Activated CD4-positive, alpha-beta T cell treated with anti-CD3 and anti-CD28 coated beads, Interleukin-2, amount 50 U/mL, for 16 hours (primary cell): ENCODE measurements at places on chromosomes 7 and 10.

DNA sequence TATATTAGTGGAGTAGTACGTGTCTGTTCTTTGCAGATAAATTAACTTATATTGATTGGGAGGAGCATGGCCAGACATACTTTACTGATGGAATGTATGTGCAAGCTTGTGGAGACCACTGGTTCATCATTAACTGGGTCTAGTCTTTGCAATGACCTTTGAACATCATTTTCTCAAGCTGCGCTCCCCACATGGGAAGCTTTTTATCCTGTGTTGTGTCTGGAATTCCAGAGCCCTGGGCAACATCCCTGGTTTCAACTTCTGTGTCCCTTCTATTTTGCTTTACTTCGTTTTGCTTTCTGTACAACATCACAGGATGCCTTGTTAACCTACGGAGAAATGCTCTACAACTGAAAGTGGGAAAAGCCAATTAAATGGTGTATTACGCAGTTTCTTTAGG lies 38.3 kb downstream of the MACROH2A2 start:
- DNase-seq: no peak

GRCh38 chr7:30898411-30898810 lies 13.2 kb upstream of the AQP1 start:
- no peak for DNase-seq

DNA sequence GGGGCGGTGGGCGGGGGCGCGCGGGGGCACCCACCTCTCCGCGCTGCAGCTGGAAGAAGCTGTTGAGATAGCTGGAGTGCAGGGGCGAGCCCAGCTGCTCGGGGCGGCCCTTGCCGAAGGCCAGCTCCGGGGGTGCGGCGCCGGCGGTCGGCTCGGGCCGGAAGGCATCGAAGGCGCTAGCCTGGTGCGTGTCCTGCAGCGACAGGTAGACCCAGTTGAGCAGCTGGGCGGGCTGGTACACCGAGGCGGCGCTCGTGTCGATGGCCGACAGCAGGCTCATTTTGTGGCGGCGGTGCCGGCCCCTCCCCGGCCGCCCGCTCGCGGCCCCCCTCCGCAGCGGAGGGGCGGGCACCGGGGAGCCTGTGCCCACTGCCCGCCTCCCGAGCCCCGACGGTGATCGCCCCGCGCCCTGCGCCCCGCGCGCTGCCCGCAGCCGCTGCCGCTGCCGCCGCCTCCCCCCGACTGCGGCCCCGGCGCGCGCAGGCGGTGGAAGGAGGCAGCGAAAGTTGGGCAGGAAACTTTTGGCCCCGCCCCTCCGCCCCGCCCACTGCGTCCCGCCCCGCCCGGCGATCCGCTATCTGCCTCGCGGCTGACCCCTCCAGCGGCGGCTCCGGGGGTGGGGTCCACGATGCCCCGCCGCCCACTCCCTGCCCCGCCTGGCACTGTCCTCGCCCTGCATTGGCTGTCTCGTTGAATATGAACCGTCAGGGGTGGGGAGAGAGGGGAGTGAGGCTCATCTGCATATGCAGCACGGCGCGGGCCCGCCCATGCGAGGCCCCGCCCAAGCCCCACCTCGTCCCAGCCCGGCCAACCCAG lies at the start of gene ZCCHC24:
TSS of gene ZCCHC24 (minus strand) at position 464 of the 816 bp plus-strand sequence. CDS start at position 280, 184 bp downstream.
- DNase-seq: peak; percentile 93

DNA sequence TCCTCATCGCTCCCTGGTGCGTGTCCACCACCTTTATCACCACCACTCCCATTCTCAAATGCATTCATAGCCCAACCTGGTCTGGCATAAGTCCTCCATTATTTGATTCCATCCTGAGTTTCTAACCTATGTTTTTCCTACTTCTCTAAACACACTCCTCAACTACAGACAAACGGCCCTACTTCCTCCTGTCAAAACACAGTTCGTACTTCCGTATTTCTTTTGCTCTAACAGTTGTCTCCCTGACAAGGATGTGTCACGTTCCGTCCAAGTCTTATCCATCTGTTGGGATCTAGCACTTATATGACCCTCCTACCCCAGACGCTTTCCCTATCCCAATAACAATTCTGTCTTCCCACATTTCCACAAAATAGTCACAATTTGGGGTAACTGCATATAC lies 46.8 kb downstream of the DOCK4 start:
- no peak for DNase-seq

- DNase-seq: no peak
Observed at GRCh38 chr10:117670116-117670904, 127.8 kb downstream of the EMX2 start.

- no peak for DNase-seq
Observed at GRCh38 chr7:90520484-90520883, 51.0 kb downstream of the PTTG1IP2 start.

DNA sequence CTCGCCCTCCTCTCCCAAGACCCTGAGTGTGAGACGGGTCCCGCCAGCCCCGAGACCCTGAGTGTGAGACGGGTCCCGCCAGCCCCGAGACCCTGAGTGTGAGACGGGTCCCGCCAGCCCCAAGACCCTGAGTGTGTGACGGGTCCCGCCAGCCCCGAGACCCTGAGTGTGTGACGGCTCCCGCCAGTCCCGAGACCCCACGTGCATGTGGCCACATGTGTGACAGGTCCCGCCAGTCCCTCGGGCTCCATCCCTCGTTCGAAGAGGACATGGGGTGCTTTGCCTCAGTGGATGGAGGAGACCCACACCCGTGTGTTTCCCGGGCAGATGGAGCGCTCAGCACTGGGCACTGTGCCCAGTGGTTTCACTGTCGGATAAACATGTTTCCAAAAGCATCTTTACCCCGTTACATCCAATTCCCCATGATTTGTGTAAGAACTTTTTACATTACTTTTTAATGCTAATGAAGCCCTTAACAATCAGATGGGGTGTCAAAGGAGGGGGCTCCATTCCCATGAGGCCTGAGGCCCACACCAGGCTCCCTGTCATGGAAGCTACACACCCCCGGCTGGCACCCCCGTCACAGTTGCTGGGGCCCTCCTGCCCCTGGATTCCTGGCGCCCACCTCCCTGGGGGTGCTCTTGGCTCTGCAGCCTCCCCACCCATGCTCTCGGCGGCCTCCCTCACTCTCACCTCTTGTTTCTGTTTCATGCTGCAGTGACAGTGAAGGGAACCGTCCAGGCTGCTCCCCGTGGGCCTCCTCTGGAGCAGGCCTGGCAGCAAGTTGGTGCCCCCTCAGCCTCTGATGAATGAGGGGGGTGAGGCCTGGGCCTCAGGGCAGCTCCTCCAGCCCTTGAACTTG lies 48.5 kb upstream of the CFAP46 start:
- DNase-seq: no peak

- DNase-seq: peak; percentile 87
Observed at GRCh38 chr10:32149252-32149955, 93.2 kb upstream of the KIF5B start.

DNA sequence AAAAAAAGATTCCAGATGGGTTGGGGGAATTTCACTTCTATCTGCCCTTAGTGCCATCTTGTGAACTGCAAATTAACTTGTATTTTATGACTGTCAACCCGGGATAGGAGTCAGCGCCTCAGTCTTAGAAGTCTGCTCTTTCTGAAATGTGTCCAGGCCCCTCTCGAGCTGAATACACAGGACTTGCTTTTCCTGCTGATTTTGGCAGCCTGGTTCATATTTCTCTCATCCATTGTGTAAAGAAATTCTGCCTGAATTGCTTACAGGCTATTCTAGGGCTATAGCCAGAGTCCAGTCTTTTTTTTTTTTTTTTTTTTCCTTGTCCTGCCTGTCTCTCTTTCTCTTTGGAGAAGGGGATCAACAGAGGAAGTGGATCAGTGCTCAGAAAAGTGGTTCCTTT lies 24.6 kb downstream of the GATA3 start:
- no peak for DNase-seq

GRCh38 chr7:74020390-74020789 lies 7.6 kb upstream of the ELN start:
- DNase-seq: no peak

DNA sequence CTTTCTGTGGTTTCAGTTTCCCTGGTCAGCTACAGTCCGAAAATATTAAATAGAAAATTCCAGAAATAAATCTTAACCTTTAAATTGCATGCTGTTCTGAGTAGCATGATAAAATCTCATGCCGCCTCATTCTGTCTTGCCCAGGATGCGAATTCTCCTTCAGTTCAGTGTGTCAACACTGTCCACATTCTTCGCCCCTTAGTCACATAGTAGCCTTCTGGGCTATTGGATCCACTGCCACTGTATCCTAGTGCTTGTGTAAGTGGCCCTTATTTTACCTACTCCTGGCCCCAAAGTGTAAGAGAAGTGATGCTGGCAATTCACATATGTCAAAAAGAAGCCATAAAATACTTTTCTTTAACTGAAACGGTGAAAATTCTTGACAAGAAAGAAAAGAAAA lies 129.6 kb downstream of the ZWINT start:
- DNase-seq: no peak

GRCh38 chr10:50794490-50794889 lies 54.8 kb downstream of the ASAH2B start:
- DNase-seq: no peak

DNA sequence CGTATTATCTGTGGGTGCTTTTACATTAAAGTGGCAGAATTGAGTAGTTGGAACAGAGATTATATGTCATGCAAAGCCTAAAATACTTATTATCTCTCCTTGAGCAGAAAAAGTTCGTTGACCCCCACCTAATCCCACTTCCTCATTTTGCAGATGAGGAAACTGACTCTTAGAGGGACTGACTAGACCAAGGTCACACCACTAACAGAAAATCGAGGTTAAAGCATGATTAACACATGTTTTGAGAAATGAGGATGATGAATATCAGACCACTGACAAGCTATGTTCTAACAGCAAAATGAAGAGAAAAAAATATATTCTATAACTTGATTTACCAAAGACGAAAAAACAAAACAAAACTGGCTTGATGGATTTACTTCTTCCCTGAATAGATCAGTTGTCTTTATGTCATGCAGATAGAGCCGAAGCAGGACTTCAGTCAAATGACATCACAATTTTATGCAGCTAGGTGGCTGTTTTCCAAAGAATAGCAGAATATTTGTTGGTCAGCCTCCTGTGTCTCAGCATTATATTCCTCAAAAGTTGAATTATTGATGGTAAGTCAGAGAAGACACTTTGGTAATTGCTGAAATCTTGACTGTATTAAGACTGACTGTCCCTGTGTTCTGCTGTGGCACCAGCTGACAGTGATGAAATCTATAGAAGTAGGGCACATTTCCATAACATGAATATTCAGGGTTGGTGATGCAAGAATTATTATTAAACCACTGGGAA lies 24.2 kb upstream of the SMIM30 start:
- no peak for DNase-seq

- no peak for DNase-seq
Observed at GRCh38 chr7:39094731-39095130, 117.0 kb downstream of the POU6F2 start.

DNA sequence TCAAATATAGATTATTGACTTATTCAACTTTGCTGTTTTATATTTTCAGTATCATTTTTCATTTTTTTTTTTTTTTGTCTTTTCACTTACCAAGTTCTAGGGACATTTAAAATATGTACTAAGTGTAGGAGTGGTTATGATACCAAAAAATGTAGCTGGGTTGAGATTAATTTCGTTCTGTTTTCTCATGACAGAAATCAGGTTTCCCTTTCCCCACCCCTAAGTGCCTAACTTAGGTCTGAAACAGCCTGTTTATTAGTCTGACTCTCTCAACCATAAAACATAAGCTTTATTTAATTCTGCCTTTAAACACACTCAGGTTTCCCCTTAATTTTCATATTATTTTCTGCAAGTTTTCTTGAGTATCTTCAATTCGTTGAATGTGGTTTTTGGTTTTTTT lies 22.1 kb downstream of the TMEM106B start:
- no peak for DNase-seq

- no peak for DNase-seq
Observed at GRCh38 chr7:122884186-122884585, 2.1 kb downstream of the CADPS2 start.

GRCh38 chr7:50793120-50793946 lies 10.6 kb upstream of the GRB10 start:
- peak; percentile 19 for DNase-seq

GRCh38 chr7:132415259-132415658 lies 161.0 kb downstream of the PLXNA4 start:
- DNase-seq: no peak

- no peak for DNase-seq
Observed at GRCh38 chr7:51732116-51732515, 415.5 kb upstream of the COBL start.

DNA sequence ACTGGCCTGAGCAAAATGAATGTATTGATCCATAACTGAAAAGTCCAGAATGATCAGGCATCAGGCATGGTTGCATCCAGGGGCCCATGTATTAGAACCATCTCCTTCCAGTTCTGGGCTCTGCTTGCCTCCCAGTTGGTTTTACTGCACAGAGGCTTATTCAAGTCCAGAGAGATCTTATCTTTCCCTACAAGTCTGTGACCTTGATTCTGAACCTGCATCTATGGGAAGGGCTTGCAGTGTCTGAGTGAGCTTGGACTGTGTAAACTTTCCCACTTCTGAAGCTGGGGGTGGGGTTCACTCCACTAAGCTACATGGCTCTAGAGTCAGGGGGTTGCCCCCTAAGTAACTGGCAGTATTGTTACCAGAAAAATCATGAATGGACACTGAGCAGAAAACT lies 136.2 kb downstream of the TCF7L2 start:
- DNase-seq: no peak

- peak; percentile 79 for DNase-seq
Observed at GRCh38 chr7:100483090-100483721, 521 bp upstream of the NYAP1 start.

DNA sequence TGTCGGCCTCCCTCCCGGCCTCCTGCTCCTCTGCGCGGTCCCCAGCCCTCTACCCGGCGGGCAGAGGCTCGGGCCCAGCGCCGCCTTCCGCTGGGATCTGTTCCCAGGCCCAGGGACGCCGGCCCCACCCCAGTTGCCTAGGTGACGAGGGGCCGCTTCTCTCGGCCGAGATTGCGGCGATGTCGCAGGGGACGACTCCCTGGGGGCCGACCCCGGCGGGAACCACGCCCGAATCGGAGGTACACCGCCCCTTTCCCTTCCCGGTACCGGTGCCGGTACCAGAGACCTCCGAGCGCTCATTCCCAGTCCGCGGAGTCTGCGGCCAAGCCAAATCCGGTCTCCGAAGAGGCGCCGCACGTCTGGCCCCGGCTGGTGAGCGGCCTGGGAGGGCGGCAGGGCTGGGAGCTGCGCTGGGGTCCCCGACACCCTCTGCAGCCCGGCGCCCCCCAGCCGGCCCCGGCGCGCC lies at the start of gene CABCOCO1:
TSS of gene CABCOCO1 (plus strand) at position 136 of the 466 bp plus-strand sequence. CDS start at position 180, 44 bp downstream.
- no peak for DNase-seq

- DNase-seq: no peak
Observed at GRCh38 chr7:88881136-88881535, 85.6 kb upstream of the TEX47 start.

DNA sequence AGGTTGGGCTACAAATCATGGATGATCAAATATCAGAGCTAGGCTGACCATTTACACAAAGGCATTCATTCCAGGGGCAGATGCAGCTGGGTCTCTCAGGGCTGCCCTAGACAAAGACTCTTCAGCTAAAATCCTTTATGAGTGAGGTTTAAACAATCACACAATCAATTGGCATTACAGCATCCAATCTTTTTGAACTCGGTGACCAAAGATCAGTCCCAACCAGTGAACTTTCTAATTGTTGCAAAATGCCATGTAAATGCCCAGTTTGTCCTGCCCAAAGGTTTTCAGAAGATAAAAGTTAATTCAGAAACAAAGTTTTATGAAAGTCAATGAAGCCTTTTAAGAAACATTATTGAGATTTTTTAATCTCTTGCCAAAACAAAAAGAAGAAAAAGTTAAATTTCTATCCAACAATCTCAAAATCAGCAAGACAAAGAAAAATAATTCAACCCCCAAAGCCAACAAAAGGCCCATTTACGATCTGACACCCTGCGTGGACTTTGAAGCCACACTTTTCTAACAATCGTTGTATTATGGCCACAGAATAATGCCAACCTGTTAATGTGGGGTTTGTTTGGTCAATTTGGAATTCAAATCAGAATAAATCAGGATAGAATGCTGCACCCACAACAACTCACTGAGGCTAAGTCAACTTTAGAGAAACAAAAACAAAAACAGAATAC lies 40.9 kb downstream of the GPR37 start:
- no peak for DNase-seq
